ENCODE measurements at places on chromosomes 7 and 10.

DNA sequence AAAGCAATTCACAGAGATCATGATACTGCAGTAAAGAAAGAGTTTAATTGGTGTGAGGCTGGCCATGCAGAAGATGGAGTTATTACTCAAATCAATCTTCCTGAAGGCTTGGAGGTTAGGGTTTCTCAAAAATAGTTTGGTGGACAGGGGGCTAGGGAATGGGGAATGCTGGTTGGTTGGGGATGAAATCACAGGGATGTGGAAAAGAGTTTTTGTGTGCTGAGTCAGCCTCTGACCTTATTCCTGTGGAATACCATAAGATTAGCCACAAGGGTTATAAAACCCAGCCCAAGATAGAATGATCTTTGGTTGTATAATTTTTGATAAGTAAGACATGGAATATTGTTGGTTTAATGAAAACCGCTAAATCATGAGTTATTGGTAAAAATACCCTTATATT lies 764.3 kb downstream of the TYW1 start:
- no peak for DNase-seq

DNA sequence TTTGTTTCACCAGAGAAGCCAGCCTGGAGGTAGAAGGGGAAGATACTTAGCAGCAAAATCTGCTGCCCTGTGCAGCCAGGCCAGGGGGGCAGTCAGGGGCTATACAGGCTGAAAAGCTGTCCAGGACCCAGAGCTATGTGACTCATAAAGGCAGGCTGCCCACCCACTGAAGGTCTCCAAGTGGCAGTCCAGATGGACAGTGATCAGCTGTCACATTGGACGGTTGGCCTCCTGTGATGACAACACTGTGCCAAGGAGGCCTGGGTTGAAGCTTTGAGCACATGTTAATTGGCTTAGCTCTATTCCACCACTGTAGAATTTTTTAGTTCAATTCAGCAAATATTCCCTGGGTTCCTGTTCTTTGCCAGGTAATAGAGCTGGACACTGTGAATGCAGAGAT lies 577.3 kb upstream of the GALNT17 start:
- DNase-seq, result no peak

GRCh38 chr7:116707289-116707688 lies 35.3 kb downstream of the MET start:
- no peak for DNase-seq

- DNase-seq, result no peak
Observed at GRCh38 chr10:127527320-127527719, 21.8 kb upstream of the NPS start.

- no peak for DNase-seq
Observed at GRCh38 chr7:37943905-37944736, 23.7 kb downstream of the EPDR1 start.

- DNase-seq, result no peak
Observed at GRCh38 chr7:45918556-45918955, 2.5 kb downstream of the IGFBP3 start.

DNA sequence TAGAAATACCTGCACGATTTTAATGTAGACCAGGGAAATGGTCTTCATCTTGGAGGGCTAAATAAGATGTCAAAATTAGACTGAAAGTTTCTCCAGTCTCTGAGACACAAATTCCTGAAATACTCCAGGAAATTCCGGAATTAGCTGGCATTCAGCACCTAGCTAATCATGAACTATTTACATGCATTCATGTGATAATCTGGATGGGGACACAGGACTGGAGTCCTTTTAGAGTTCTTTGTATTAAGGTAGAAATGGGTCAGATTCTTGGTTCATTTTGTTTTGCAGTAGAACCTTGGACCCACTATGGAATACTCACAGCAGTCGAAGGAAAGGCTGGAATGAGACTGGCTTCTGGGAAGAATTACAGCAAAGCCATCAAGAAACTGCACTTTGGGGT lies 65.3 kb upstream of the MDFIC start:
- no peak for DNase-seq

DNA sequence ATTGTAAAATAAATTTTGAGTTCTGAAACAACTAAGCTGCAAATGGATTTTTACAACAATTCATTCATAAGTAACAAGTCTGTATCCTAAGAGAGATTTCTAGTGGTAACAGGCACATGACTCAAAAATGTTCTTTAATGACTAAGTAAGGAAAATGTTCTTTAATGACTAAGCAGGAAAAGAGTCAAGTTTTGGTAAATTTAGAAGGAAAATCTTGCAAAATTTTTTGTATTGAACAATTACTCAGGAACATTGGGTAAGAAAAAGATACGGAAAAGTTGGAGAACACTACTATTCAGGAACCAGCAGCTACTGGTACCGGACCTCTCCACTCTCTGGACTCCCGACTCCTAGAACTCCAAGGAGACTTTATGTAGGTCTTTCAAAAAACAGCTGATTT lies 33.5 kb downstream of the HYCC1 start:
- DNase-seq, result no peak

GRCh38 chr7:154564676-154565075 lies 438.2 kb downstream of the PAXIP1 start:
- DNase-seq, result no peak

DNA sequence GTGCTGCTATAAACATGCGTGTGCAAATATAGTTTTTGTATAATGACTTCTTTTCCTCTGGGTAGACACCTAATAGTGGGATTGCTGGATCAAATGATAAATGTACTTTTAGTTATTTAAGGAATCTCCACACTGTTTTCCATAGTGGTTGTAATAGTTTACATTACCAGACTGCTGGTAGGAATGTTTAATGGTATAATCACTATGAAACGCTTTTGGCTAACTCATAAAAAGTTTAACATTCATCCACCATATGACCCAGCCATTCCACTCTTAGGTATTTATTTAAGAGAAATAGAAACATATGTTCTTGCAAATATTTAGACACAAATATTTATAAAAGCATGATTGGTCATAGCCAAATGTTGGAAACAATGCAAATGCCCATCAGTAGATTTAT lies 32.1 kb upstream of the TFEC start:
- no peak for DNase-seq

DNA sequence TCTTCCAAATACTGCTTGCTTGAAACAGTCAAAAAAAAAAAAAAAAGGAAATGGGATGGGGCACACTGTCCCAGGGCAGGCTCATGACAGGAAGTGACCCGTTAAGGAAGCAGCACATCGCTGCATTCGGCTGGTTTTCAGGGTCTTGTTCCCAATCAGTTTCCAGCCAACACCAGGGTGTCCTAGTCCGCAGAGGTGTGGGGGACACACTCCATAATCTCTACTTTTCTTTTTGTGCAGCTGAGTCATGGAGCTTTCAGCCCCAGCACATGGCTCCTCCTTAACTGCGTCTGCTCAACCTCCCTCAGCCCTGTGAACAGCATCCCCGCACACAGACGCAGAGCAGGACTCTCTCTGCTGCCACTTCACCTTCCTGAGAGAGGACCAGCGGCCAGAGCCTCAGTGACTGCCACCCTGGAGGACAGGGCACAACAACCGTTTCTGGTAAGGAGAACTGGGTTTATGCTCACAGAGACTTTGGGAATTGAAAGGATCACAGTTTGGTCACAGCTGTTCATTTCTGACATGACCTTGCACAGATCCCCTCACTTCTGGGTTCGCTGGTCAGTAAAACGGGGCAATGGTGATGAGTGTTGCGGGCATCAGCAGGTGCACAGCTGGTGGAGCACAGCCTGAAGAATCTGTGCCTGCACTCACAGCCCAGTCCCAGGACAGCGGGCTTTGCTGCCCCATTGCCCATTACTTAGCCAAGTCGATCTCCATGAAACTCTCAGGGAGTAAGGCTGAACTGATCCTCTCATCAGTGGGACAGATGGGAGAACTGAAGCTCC lies at the start of gene GIMAP5:
TSS of gene GIMAP5 (plus strand) at position 154 of the 791 bp plus-strand sequence. CDS start 3,467 bp downstream, outside the sequence.
- peak; percentile 54 for DNase-seq

DNA sequence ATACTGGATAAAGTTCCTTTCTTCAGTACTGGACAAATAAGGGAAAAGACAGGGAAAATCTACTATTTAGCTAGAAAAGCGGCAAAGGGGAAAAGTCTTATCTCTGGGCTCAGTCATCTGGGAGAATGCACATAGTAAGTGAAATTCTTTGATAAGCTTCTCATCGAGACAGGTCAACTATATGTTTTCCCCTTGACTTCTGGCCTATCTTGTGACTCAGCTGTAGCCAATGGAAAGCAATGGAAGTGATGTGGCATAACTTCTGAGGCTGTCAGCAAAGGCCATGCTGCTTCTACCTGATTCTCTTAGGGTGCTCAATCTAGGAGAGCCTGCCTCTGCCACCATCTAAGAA lies 91.9 kb downstream of the PCGF5 start:
- DNase-seq, result no peak

DNA sequence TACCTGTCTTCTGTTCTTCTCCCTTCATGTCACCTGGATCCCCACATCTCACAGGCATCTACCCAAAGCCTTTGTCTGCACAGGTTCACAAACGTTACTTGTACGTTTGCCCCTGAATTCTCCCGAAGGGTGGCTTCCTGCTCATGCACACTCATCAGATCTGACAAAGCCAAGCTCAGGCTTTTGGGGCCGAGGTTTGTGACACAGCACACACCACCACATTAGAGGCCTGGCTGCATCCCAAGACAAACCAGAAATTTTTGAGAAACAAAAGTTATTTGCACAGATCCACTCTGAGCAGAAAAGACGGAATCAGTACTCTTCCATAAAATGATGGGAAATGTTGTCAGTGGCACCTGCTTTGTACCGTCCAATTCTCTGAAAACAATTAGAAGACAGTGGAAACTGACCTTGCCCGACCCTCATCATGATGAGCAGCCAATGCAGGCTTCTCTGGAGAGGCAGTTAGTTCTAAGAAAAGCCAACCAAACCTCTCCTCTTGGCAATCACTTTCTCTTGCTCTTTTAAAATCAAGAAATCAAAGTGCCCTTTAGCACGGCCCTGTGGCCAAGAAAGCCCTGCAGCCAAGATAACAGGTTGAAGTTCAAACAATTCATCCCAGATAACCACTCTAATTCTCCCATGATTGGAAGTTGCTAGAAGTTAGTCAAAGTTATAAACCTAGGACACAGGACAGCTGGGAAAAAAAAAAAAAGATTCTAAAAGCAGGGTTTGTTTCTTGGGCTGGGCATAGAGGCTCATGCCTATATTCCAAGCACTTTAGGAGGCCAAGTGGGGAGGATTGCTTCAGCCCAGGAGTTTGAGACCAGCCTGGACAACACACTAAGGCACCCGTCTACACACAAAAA lies 13.6 kb upstream of the SVIL start:
- peak; percentile 5 for DNase-seq

- DNase-seq, result no peak
Observed at GRCh38 chr7:6385110-6385781, 62.5 kb downstream of the DAGLB start.

GRCh38 chr10:59255463-59255862 lies 79.0 kb downstream of the PHYHIPL start:
- DNase-seq, result no peak

GRCh38 chr7:93378131-93378760 lies 146.1 kb downstream of the VPS50 start:
- no peak for DNase-seq

- no peak for DNase-seq
Observed at GRCh38 chr7:32533276-32534029, 38.2 kb downstream of the AVL9 start.

GRCh38 chr10:102801978-102802377 lies 35.2 kb downstream of the CYP17A1 start:
- DNase-seq, result no peak

GRCh38 chr10:122475100-122475499 lies 13.7 kb downstream of the HTRA1 start:
- DNase-seq, result no peak

- no peak for DNase-seq
Observed at GRCh38 chr10:95880704-95881103, 27.1 kb upstream of the CC2D2B start.

- no peak for DNase-seq
Observed at GRCh38 chr7:55258631-55259030, 106.5 kb upstream of the LANCL2 start.

GRCh38 chr7:100933734-100934133 lies 15.6 kb upstream of the MUC3A start:
- no peak for DNase-seq

DNA sequence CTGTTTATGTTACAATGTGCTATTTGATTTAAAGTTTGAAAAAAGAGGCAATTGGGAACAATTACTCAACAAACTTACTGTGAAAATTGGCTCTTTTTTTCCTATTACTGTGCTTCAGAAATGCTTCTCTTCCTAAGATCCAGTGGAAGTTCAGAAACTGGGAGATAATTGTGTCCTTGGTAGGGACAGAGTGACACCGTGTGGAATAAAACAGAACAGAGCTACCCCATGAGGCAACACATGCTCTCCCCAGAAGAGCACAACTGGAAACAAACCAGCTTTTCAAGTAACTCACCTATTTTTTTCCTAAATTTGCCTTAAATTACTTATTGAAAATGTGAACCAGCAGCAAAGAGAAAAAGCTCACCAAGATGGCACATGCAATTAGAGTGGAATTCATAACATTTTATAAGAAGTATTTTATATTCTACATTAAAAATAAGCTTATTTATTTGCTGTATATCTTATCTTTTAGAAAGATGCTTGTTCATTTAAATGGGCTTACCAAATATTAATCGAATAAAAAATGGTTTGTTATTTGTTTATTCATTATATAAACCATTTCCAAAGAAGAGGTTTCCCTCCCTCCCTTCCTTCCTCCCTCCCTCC lies 346.1 kb upstream of the ANKRD30A start:
- no peak for DNase-seq

DNA sequence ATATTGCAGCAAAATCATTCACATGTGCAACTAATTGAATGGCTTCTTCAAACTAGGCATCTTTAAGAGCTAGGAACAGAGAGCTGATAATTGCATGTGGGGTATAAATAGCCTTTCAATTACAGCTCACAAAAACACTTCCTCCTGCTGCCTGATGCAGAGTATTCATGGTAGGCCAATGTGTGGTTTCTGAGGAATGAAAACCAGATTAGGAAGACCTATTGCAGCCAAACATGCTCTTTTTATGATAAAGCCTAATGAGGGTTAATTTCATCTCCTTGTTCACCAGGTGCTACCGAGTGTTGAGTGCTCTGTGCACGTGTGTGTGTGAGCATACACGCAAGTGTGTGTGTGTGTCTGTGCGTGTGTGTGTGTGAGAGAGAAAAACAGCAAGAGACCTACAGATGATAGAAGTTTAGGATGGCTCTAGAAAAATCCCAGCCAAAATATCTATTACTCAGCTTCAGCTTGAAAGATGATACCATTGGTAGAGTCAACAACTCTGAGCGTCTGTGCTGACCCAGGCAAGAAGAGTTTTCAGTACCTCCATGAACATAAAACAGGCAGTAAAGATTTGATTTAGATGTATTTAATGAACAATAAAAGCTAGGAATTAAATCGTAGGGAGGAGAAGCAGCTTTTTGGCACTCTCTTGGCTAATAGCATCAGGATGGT lies 448.5 kb upstream of the ANKRD30A start:
- no peak for DNase-seq

GRCh38 chr7:140006600-140006999 lies 56.2 kb downstream of the PARP12 start:
- DNase-seq, result no peak

GRCh38 chr7:55774327-55775050 lies 88.1 kb downstream of the SEPTIN14 start:
- no peak for DNase-seq

DNA sequence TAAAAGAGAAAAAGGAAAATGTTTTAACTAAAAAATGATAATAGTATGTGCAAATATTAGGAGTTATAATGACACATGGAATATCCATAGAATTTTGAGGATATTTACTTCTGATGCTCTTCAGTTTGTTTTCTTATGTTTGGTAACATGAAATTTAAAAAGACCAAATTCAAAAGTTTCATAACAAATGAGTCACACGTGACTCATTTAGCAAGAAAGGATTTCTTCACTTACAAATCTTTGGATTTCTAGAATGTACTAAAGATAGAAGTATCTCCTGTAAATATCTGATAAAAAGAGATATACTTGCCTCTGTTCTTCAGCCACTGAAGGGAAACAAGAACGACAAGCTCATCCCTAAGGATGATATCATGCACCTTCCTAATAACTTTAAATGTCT lies 774.5 kb upstream of the LRRTM3 start:
- no peak for DNase-seq
